ENCODE measurements at places on chromosomes 6 and 20. TPM values are rescaled to one million over a fixed set of nuclear protein-coding genes. Genes with fewer than 3 reads are reported as not detected.

DNA sequence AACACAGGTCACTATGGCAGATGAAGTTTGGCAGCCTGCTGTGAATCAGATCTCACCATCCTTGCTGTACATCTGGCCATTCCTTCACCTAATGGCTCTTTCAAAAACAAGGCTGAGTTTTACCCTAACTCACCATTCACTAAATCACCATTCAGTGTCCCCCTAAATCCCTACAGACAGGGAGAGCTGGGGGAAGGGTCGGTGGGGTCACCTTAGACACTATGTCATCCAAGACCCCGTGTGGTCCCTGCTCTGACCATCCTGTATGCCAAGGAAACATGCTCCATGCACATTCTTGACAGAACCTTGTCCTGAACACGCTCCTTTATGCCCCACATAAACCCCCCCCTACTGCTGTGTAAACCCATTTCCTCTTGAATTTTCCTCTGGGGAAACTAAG is 31.8 kb upstream of the IL17A start:
- H3K4me1 ChIP-seq: peaks cover 7% of the 10 kb centered on the region
- H3K36me3 ChIP-seq: no peaks in the 10 kb centered on the region
- H3K27ac ChIP-seq: no peak overlapping the region
- no peak for DNase-seq
- H3K27me3 ChIP-seq: no peaks in the 10 kb centered on the region

DNA sequence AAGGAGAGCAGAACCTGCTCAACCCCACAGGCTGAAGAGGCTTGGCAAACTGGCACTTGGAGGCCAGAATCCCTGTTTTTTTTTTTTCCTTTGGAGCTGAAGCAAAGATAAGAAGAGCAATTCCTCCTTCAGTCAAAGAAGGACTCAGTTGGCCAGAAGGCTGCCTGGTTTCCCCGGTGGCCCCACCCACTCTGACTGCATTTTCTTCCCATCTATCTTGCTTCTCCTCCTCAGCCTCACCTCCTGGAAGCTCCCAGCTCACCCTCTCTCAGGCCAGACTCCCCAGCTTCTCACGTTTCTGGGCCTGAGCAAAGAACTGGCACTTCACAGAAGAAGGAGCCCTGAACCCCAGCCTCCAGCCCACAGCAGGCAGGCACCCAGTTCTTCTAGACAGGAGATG is 2.4 kb downstream of the LRFN2 start:
- peaks cover 45% of the 10 kb centered on the region for H3K27me3 ChIP-seq
- H3K4me1 ChIP-seq: peaks cover 24% of the 10 kb centered on the region
- DNase-seq: no peak
- H3K36me3 ChIP-seq: no peaks in the 10 kb centered on the region

- no peaks in the 10 kb centered on the region for H3K27me3 ChIP-seq
- no peak for DNase-seq
- H3K4me1 ChIP-seq: no peaks in the 10 kb centered on the region
- no peak overlapping the region for H3K27ac ChIP-seq
- H3K4me3 ChIP-seq: no peak overlapping the region
Observed at GRCh38 chr6:7617801-7618764, 28.1 kb downstream of the SNRNP48 start.

DNA sequence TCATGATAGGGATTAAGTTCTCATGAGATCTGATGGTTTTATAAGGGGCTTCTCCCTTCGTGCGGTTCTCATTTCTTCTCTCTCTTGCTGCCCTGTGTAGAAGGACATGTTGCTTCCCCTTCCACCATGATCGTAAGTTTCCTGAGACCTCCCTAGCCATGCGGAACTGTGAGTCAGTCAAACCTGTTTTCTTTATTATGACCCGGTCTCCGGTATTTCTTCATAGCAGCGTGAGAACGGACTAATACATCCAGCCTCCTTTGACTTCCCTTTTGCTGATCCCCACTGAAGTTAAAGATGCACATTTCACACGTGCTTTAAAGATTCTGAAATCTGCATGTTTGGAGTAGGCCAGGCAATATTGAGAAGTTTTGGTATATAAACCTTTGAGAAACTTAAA is 543.1 kb downstream of the PRKN start:
- no peak overlapping the region for H3K27ac ChIP-seq
- DNase-seq: no peak
- no peaks in the 10 kb centered on the region for H3K36me3 ChIP-seq

- H3K4me1 ChIP-seq: peaks cover 9% of the 10 kb centered on the region
- no peak for DNase-seq
- no peaks in the 10 kb centered on the region for H3K27me3 ChIP-seq
- H3K36me3 ChIP-seq: no peaks in the 10 kb centered on the region
- H3K4me3 ChIP-seq: no peak overlapping the region
Observed at GRCh38 chr20:24497851-24498250, 28.4 kb downstream of the SYNDIG1 start.

- H3K4me3 ChIP-seq: no peak overlapping the region
- H3K27ac ChIP-seq: no peak overlapping the region
- DNase-seq: no peak
- no peaks in the 10 kb centered on the region for H3K36me3 ChIP-seq
Observed at GRCh38 chr6:169959136-169960002, 207.9 kb downstream of the ERMARD start.

GRCh38 chr6:35090734-35091133 is 50.4 kb downstream of the TCP11 start:
- H3K27me3 ChIP-seq: no peaks in the 10 kb centered on the region
- DNase-seq: no peak
- H3K36me3 ChIP-seq: no peaks in the 10 kb centered on the region
- H3K4me1 ChIP-seq: no peaks in the 10 kb centered on the region
- no peak overlapping the region for H3K27ac ChIP-seq

DNA sequence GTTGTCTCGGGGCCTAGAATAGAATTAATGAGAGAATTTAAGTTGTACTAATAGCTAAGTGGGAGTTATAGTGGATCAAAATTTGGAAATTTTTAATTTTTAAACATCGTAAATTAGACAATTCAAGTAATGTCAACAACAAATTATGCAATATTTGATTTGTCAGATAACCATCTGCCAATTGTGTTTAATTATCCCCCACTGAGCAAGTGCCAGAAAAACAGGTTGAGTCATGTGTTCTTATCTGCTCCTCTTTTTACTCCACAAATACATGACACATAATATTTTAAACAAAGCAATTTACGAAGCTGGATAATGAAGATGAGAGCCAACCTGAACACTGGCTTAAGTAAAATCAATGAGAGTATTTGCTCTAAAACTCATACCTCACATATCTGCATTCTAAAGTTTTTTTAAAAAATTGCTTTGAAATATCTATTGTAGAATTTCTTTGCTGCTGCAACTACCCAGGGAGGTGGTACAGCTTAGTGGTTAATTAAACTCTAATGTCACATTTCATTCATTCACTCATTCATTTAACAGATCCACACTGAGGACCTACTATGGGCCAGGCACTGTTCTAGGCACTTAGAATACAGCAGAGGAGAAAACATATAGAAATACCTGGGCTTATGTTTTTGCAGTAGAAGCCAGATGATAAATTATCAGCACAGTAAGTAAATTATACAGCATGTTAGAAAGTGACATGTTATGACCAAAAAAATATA is 57.1 kb upstream of the MAP7 start:
- no peak for DNase-seq
- no peak overlapping the region for H3K27ac ChIP-seq
- no peaks in the 10 kb centered on the region for H3K27me3 ChIP-seq

- no peaks in the 10 kb centered on the region for H3K4me1 ChIP-seq
- no peaks in the 10 kb centered on the region for H3K27me3 ChIP-seq
- no peak for DNase-seq
- no peak overlapping the region for H3K4me3 ChIP-seq
- no peak overlapping the region for H3K27ac ChIP-seq
Observed at GRCh38 chr20:18190338-18191233, 52.9 kb downstream of the KAT14 start.

Gene SLC32A1
- total RNA-seq: 0.04 TPM

Gene TMC2
- total RNA-seq: not detected

Gene TCF19
- 6.2 TPM for total RNA-seq

Gene FOXF2
- not detected for total RNA-seq

Measured in neural progenitor cell (in vitro differentiated cells).